ENCODE measurements at places on chromosomes 6 and 20.

- DNase-seq = no peak
Observed at GRCh38 chr20:58612121-58612691, 38.9 kb upstream of the STX16 start.

GRCh38 chr6:87066449-87067333, 28.2 kb downstream of the CGA start:
- DNase-seq = no peak

DNA sequence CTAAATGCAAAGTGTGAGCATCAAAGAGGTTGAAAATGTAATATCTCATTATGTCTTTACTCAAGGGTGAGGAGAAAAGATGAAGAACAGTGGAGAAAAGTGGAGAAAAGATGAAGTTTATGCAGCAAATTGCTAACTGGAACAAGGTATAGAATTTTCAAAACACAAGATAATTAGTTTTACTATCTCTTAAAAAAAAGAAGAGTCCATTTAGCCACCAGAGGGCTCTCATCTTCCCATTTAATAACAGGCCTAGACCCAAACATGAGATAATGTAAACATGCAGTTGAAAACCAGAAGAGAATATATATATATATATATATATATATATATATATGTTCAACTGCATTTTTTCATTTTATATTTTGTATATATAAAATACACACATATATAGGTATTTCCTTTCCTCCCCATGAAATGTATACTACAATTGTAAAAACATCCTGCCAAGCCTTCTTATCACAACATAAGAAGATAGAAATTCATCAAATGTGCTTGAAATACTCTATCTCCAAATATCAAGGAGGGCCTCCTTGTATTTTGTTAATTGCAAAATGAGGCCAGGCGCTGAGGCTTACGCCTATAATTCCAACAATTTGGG, 78.4 kb downstream of the ADTRP start:
- DNase-seq = no peak

DNA sequence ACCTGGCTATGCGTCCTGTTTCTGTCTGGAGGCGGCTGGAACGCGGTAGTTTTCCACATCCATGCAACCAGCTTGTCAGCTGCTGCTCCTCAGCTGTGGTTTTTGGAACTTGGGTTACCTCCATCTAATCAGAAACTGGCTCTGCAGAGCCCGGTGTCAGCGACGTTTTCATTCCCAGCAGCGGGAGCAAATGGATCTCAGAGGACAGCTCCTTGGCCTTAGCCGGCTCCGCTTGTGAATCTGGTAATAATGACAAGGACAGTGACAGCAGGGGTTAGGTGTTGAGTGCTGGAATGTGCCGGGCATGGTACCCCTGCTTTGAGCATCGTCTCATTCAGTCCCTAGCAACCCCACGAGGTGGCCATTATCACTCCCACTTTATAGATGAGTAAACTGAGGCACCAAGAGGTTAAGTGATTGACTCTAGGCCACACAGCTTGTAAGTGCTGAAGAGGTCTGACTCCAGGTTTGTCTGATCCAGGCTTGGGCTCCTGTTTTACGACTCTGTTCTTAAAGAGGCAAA, 1.3 kb downstream of the SLCO4A1 start:
- no peak for DNase-seq

GRCh38 chr6:46056906-46057529, 41.4 kb upstream of the CLIC5 start:
- no peak for DNase-seq

DNA sequence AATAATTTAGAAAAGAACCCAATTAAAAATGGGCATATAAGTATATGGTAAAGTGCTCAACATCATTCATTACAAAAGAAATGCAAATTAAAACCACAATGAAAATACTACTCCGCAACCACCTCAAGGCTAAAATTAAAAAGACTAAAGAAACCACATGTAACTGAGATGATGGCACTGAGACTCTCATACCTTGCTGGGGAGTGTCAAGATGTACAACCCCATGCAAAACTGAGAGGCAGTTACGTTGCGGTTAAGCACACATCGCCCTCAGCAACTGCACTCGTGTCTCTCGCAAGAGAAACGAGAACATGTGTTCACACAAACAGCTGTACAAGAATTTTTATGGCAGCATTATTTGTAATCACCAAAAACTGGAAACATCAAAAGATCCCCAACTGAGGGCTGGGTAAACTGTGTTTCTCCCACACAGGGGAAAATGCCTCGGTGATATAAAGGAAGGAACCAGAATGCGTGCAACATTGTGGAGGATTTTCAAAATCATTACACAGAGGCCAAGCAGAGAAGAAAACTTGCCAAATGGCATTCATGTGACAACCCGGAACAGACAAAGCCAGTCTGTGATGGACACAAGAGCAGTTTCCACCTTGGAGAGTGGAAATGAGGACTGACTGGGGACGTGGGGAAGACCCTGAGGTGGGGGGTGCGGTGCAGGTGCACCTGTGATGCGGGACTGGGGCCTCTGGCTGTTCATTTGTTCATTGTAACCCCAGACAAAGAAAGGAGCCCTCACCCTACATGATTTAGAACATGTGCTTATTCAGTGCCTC, 144.9 kb downstream of the WDR27 start:
- no peak for DNase-seq

DNA sequence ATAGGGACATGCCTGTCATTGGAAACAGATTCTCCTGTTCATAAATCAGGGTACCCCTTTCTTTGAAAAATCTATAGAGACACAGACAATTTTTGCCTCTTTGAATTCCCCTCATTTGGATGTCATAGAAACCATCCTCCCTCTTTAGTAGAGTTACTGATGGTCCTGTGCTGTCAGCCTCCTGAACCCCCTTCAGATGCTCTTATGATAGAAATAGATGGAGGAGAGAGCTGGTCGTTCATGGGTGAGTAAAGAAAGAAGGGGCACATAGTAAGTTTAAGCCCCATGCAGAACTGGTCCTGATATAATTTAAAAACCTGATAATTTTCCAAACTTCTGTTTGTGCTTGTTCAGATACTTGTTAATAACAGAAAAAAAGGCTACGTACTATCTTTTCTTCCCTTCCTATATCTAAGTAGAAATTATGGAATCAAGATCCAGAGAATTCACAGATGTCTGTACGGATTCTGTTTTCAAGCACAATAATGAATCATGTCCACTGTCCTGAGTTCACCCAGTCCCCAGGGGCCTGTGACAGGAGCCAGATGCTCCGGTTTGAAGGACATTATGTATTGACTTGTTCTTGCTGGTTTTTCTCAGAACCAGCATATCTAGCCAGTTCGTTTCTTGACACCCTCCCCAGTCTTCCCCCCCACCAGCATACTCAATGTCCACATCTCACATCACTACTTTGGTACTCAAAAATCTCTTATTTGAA, 78.1 kb downstream of the NCOA7 start:
- no peak for DNase-seq

DNA sequence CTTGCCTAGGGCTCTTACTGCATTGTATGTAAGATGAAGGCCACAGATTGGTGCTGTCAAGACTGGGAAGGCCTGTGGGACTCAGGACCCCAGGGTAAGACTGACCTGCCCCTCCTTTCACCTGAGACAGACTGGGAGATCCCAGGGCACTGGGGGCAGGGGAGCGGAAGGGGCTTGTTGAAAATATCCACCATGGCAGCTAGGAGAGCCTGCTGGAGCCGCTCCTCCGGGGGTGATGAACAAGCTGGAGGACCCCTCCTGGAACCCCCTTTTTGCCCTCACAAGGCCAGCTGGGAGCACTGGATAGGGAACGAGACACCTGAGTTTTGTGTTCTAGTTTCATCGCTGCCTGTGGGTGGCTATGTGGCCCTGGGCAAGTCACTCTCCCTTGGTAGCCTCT, 9.2 kb upstream of the SDCBP2 start:
- DNase-seq = no peak

DNA sequence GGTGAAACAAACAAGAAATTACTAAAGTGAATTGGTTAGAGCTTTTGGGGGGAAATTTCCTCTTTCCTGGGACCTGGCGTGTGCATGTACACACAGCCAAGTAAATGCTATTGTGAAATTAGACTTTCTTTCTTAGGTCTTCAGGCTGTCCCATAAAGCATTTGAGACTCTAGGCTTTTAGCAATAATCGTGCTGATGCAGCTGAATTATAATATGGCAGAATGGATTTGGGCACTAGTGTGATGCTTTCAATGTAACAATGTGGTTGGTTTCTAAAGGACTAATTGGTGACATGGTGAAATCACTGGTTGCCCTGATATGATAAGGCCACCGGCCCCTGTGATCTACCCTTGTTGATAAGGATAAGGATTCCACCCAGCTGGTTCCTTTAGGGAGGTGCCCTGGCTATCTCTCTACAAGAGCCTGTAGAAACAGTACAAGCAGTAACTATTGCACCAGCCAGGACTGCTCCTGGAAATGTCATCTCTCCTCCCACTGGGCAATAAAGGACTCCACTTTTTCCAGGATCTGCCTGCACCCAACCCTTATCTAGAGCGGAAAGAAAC, 164.1 kb downstream of the TFAP2A start:
- DNase-seq = no peak

GRCh38 chr20:13638162-13638495, 603 bp downstream of the TASP1 start:
- no peak for DNase-seq

DNA sequence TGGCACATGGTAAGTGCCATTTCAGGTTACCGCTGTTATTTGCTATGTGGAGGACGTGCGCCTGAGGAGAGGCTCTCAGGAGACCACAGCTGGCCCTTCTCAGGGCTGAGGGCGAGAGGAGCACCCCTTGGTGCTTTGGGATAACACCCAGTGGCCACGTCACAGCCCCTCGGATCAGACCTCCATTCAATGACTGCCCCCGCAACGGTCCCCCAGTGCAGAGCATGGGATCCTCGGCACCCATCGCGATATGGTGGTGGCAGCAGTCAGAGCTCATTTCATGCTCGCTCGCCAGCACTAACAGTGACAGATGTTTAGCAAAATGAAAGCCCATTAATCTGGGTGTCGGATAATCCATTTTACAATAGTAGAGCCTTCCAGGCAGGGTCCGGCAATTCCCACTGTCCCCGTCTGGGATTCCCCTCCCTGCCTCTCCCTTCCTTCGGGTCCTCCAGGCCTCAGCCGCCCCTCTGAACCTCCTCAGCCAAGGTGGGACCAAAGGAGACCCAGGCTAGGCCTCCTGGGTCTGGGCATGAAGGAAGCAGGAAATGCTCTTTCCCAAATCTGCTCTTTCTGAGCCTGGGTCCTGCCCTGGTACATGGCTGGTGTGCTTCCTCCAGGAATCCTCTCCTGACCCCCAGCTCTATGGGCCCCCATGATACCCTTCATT, 117.1 kb downstream of the GRM4 start:
- DNase-seq = no peak

DNA sequence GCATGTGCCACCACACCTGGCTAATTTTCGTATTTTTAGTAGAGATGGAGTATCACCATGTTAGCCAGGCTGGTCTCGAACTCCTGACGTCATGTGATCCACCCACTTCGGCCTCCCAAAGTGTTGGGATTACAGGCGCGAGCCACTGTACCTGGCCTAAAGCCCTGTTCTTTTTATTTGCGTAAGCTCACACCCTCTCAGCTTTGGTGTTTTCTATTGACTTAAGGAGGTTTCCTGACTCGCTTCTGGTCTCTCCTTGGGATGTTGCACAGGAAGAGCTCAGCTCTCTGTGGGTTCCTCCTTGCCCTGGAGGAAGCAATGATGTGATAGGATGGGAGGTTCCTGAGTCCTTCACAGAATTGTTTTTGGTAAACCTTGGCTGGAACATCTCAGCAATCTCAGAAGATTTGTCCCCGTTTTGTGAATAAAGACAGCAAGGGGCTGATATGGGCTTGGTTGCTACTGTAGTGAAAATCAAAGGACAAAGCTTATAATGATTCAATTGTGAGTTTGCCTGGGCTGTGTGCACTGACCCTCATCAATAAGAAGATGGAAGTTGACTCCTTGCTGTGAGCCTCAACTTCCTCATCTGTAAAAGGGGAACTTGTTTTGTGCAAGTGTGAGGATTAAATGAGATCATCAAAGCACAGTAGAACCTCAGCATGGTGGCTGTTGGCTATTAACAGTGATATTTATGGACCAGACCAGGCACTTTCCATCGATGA, 27.0 kb downstream of the TOX2 start:
- DNase-seq = no peak

DNA sequence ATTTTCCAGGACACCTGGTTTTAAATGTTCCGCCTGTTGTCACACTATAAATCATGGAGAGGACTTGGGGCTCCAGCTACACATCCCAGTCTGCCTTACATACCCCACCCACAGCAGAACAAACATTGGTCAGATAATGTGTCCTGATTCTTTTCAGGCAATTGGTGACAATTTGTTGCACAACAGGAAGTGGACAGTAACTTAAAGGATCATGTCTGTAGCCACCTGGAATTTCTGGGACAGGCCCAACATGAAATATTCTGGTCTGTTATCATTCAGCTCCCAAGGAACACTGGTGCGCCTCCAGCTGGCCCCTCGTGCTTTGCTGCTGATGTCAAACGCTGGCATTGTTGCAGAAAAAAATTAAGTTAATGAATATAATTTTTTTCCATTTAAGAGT, 117.2 kb downstream of the SOBP start:
- no peak for DNase-seq

- no peak for DNase-seq
Observed at GRCh38 chr6:3236005-3236404, 8.6 kb upstream of the TUBB2B start.

DNA sequence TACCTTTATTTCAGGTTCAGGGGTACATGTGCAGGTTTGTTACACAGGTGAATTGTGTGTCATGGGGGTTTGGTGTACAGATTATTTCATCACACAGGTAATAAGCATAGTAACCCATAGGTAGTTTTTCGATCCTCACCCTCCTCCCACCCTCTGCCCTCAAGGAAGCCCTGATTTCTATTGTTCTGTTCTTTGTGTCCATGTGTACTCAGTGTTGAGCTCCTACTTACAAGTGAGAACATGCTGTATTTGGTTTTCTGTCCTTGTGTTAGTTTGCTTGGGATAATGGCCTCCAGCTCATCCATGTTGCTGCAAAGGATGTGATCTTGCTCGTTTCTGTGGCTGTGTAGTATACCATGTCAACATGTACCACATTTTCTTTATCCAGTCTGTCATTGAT, 66.0 kb downstream of the STK4 start:
- no peak for DNase-seq

DNA sequence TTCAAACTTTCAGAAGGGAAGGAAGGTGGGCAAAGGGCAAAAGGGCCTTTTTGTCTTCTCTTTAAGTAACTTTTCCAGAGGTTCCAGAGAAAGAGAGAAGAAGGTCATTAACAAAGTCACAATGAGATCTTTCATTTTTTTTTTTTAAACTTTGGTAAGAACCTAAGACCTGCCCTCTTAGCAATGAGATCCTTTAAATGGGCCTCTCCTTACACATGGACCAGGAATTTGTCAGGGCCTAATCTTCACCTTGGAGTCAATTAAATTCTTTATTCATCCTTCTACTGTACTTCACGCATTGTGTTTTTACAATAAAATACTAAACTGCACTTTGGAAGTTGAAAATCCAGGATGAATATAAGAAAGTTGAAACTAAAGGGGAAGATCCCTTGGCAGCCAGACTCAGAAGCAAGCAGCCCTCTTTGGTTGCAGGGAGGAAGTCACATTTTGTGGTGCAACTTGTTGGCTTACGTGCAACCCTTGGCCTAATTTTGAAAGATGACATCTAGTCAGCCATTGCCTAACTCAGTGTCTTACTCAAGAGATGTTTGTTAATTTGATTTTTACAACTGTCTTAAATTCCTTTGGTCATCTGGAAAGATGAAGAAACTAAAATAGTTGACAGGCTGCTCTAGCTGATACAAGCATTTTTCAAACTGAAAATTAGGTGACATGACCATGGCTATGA, 11.9 kb upstream of the TMEM170B start:
- DNase-seq = no peak

- no peak for DNase-seq
Observed at GRCh38 chr6:138765896-138766655, 7.5 kb upstream of the CCDC28A start.

- no peak for DNase-seq
Observed at GRCh38 chr6:111925296-111925695, 52.0 kb upstream of the FYN start.
